ENCODE measurements at places on chromosomes 3 and 15. TPM values are rescaled to one million over a fixed set of nuclear protein-coding genes. Genes with fewer than 3 reads are reported as not detected.

Gene SLC9C1
- under 0.01 TPM for total RNA-seq

Gene PIGZ
- total RNA-seq = 1.3 TPM

Gene FOXB1
- total RNA-seq = not detected

DNA sequence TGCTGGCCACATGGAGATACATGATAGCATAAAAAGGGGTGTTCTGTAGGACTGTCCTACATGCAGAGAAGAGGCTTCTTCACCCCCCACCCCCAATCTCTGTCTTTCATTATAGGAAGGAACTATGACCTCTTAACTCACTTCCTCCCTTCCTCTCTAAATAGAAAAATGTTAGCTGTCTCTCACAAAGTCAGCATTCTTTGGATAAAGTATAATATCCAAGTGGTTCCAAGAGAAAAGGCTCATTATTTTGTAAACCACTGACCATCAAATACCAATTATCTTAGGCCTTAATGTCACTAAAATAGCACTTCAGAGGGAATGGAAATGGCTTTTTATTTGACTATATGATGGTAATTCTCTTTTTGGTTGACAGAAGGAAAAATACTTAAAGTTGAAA is 95.3 kb upstream of the SLC2A2 start:
- DNase-seq = no peak

DNA sequence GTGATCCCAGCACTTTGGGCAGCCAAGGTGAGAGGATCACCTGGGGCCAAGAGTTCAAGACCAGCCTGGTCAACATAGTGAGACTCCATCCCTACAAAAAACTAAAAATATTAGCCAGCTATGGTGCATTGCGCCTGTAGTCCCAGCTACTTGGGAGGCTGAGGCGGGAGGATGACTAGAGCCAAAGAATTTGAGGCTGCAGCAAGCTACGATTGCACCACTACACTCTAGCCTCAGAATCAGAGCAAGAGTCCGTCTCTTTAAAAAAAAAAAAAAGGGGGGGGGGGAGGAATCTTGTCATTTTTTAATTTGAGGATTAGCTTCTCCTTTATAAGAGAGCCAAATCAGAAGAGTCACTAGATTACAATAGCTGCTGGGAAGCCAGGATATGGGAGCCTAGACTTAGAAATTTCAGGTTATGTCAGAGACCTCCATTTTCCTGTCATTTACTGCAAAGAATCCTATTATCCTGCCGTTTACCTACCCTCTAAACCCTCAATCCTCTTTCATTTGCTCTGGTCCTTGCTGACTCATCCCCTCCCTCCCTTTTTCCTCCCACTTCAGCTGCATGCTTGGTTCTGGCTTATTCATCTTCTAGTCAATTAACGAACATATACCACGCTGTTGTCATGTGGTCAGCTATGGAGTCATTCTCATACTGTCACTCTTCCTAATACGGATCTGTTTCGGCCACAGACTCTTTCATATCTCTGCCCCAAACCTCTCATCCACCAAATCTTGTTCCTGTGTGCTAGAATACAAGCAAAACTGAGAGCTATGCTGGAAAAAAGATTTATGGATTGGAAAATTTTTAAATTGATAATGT is 83.8 kb upstream of the PPIB start:
- no peak for DNase-seq

- no peak for DNase-seq
These were observed 61.8 kb upstream of the PRR20G start for GRCh38 chr3:127349501-127350171.

- no peak for DNase-seq
These were observed 404.4 kb upstream of the NECTIN3 start for GRCh38 chr3:110667216-110667615.

GRCh38 chr3:141507392-141508066 is 20.7 kb downstream of the RASA2 start:
- DNase-seq = no peak

DNA sequence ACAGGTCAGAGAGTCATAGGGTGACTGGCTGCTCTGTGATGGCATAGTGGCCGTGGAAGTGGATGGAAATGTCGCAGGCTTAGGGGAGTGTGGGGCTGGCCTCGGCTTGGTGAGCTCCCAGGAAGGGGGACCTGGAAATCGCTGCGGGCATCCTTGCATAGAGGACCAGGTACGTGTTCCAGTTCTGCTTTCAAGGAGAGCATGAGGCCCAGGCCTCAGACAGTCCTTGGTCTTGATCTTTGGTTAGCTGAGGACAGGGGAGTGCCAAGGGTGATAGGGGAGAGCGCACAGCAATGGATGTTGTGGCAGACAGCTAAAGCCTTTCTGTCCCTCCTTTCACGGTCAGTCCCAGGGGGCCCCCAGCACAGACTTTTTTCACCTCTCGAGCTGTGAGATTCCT is 110.5 kb downstream of the SNRPN start:
- no peak for DNase-seq

DNA sequence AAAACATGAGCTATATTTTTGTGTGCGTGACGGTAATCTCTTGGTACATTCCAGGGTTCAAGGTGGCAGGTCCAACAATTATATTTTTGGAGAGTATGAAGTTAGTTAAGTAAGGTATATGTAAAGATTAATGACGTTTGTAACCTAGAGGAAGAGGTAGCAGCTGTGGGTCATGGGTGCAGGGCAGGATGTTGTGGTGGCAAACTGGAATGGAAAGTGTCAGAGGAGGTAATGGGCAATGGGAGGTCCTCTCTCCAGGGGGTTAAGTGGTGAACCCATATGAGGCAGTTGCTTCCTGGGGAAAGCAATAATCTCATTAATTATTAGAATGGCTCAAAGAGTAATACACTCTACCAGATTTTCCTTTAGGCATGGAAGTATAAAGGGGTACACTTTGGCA is 1.0 kb upstream of the CD200R1L start:
- no peak for DNase-seq

DNA sequence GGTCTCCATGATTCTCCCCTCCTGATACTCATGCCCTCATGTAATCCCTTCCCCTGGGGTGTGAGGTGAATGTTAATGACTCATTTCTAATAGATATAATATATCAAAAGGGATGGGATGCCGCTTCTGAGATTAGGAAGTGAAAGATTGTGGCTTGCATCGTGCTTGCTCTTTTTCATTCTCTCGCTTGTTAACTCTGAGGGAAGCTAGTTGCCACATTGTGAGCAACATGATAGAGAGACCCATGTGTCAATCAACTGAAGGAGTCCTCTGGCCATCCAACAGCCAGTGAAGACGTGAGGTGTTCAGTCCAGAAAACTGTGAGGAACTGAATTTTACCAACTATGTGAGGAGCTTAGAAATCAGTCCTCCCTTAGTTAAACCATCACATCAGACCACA is 28.9 kb upstream of the DRD3 start:
- no peak for DNase-seq

GRCh38 chr3:159266779-159267178 is 464.9 kb downstream of the MFSD1 start:
- no peak for DNase-seq

DNA sequence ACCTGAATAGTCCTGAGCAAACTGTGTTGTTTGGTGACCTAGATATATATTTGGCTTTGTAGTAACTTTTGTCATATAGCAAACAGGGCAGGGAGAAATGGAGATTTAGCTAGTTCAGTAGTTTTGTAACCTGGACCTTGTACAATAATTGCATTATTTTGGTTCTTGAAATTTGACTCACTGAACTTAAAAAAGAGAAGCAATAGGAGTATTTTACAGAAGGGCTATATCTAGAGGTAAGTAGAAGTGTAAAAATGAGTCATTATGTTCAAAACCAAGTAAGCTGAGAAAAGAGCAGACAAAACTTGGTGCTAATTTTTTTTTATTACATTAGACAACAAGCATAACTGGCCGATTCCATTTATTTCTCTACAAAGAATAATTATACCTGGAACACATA is 505.4 kb downstream of the ZIC1 start:
- DNase-seq = no peak

DNA sequence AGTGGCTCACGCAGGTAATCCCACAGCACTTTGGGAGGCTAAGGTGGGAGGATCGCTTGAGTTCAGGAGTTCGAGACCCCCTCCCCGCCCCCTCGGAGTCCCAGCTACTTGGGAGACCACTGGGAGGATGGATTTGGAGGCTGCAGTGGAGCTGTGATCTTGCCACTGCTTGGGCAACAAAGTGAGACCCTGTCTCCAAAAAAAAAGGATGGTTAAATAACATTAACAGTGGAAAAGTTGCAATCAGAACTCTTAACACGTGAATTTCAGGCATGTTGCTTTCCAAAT is 1.4 kb upstream of the TMEM87A start:
- DNase-seq = no peak

DNA sequence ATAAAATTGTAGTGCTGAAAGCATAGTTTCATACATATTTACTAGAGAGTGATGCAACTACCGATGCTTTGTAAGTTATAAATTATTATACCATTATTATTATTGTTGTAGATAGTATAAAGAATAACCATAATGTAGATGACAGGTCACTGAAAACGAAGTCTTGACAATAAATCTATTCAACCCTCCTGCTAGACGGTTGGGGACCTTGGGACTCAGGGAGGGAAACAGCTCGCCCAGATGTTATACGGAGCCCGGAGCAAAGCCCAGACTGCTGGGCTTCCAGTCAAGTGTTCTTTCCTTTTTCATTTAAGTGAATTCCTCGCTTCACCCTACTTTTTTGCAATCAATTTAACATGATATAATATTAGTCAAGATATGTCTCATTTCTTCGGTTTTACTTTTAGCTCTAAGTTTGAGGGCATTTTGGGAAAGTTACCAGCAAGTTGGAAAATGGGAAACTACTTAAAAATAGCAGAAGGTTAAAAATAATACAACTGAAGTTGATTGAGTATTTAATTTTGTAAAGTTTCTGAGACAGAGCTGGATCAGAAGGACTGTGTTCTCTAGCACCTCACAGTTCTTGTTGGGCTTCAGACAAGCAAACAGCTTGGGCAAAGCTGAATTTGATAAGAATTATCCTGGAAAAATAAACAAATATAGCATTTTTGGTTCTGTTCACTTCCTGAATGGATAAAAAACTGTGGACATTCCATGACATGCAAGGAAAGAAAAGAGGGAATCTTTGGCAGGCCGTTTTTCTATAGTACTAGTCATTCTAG is 173.4 kb upstream of the TP63 start:
- DNase-seq = no peak

- no peak for DNase-seq
These were observed 141.5 kb downstream of the PLOD2 start for GRCh38 chr3:146019508-146019907.
